ENCODE measurements at places on chromosomes 11 and 22. TPM values are rescaled to one million over a fixed set of nuclear protein-coding genes. Genes with fewer than 3 reads are reported as not detected.

The DLG2 gene
- 11.8 TPM for polyA plus RNA-seq

The ABTB2 gene
- polyA plus RNA-seq: 8.0 TPM

The RFPL1 gene
- 1.1 TPM for polyA plus RNA-seq

The HEPN1 gene
- polyA plus RNA-seq: 1.1 TPM

The MRGPRE gene
- not detected for polyA plus RNA-seq

The CHCHD10 gene
- polyA plus RNA-seq: 62.2 TPM

The OR5J2 gene
- polyA plus RNA-seq: not detected

The SPI1 gene
- 2.8 TPM for polyA plus RNA-seq

The TRMU gene
- polyA plus RNA-seq: 61.8 TPM

The SAA4 gene
- polyA plus RNA-seq: not detected

The SYT7 gene
- 4.8 TPM for polyA plus RNA-seq

The SYT13 gene
- 11.5 TPM for polyA plus RNA-seq

The TOM1 gene
- polyA plus RNA-seq: 40.7 TPM

GRCh38 chr11:124481365-124482323 lies 36.1 kb upstream of the OR8B8 start:
- no peak for DNase-seq

GRCh38 chr22:32338757-32339156 lies 18.9 kb upstream of the RFPL3 start:
- DNase-seq: no peak

DNA sequence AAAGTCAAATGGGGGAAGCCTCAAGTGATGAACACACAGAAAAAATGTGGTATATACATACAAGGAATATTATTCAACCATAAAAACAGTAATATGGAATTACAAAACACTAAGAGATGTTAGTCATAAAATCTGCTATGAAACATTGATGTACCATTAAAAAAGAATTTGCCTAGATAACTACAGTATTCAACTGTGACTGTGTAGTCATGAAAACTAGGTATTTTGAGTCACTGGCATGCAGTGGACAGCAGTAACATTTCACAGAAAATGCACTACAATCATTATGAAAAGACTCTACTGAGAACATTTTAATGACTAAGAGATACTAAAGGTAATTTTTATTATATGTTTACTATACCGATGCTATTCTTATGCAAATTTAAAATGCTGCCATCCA lies 11.7 kb downstream of the ZNF195 start:
- no peak for DNase-seq

DNA sequence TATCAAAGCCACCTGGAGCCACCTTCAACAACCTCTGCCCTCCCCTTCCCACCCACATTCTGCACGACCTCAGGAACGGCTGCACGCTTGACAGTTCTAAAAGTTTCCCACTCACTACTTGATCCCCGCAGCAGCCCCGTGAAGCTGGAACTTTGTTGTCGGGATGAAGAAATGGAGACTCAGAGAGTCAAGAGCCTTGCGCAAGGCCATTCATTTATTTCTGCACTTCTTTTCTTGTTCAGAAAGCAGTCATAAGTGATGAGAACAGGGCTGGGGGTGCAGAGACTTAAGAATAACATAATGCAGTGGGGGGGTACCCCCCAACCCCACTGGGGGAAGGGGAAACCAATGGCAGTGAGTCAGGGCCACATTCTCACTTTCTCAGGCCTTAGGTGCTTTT lies 2.2 kb upstream of the ZFTA start:
- no peak for DNase-seq

- DNase-seq: no peak
Observed at GRCh38 chr11:116731821-116732220, 41.0 kb downstream of the BUD13 start.

GRCh38 chr22:30240541-30241417 lies 5.8 kb downstream of the LIF start:
- DNase-seq: no peak

DNA sequence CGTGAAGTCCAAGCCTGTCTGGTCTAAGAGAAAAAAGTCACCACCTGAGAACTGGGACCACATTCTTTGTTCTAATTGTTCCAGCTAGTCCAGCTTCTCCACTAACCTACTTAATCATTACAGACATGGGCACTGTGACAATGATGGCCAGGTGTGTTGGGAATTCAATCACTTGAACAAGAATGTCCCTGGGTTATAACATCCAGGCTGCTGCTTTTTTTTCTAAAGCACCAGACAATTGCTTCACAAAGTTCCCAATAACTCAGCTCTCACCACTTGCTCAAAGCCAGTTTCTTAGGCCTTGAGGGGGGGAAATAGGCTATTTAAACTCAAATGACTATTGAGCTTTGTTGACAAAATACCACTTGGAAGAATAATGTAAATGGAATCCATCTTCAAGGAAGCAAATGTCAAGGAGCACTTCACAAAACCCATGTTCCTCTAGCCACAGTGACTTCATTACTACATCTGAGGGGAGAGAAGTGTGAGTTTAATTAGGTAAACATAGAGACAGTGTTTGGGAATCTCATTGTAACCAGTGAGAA lies 80.3 kb downstream of the ME3 start:
- DNase-seq: no peak

- DNase-seq: no peak
Observed at GRCh38 chr22:46929710-46930204, 167.3 kb downstream of the TBC1D22A start.

- no peak for DNase-seq
Observed at GRCh38 chr11:1231396-1232020, 8.6 kb downstream of the MUC5B start.

GRCh38 chr22:20428496-20429253 lies 8.9 kb downstream of the SCARF2 start:
- no peak for DNase-seq

DNA sequence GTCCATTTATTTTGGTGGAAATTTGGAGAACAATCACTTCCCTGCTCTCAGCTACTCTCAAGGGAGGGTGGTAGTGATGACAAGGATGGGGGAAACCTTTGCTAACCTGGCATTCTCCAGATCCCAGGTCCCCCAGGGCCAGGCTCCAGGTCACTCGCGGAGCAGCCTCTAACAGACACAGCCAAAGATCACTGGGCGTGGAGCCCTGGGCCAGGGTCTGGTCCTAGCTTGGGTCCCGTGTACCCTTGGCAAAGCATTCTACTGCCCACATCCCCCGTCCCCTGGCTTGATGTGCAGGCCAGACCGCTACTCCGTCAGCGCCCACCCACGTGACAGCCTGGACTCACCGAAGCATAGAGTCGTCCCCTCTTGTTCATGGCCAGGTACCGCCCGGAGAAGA lies 3.2 kb downstream of the FGF3 start:
- DNase-seq: no peak

GRCh38 chr11:61776561-61777075 lies 15.8 kb downstream of the TMEM258 start:
- no peak for DNase-seq

- no peak for DNase-seq
Observed at GRCh38 chr11:107963091-107963490, 34.8 kb downstream of the RAB39A start.

DNA sequence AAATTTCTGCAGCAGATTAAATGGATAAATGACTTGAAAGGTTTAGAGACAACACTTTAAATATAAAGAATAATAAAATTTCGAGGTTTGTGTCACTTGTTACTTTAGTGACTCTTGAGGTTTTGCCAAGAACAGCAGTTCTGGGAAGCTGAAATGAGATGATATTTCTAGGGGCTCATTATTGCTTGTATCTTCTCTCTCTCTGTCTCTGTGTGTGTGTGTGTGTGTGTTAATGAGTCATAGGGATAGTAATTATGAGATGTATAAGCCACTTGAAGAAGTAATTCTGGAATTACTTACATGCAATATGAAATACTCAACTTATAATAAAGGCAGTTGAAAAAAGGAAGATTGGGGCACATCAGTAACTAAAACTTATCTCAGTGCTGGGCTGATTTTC lies 9.6 kb upstream of the OR10G7 start:
- DNase-seq: no peak

GRCh38 chr11:87819151-87819550 lies 356.1 kb downstream of the RAB38 start:
- no peak for DNase-seq

Measured in renal cortex interstitium (tissue), 15 donors.